Activated CD4-positive, alpha-beta T cell treated with anti-CD3 and anti-CD28 coated beads, Interleukin-2, amount 50 U/mL, for 48 hours (primary cell): ENCODE measurements at places on chromosomes 16 and 17.
A peak's percentile ranks its signal among the peaks of the same experiment; 100 is the strongest.

GRCh38 chr16:30370456-30371247 lies at the start of gene TBC1D10B:
Gene TBC1D10B, minus strand, starts transcription at chr16:30370494. Its CDS starts 311 bp downstream, at chr16:30370183.
- peak; percentile 99 for DNase-seq

DNA sequence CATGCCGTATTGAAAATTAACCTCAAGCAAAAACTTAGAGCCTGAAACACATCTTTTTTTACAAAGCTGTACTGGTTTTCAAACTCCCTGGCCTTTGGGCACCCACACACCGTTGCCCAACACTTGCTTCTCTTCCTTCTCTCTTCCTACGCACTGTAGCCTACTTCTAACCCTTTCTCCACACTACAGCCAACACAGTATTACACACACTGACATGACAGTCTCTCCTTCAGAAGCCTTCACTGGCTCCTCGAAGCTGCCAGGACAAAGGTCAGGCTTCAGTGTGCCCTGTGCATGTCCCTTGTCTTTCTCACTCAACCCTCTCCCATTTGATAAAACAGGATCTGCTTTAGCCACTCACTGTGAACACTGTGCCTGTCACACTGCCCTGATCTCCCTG lies 8.0 kb downstream of the FANCA start:
- DNase-seq, result no peak

DNA sequence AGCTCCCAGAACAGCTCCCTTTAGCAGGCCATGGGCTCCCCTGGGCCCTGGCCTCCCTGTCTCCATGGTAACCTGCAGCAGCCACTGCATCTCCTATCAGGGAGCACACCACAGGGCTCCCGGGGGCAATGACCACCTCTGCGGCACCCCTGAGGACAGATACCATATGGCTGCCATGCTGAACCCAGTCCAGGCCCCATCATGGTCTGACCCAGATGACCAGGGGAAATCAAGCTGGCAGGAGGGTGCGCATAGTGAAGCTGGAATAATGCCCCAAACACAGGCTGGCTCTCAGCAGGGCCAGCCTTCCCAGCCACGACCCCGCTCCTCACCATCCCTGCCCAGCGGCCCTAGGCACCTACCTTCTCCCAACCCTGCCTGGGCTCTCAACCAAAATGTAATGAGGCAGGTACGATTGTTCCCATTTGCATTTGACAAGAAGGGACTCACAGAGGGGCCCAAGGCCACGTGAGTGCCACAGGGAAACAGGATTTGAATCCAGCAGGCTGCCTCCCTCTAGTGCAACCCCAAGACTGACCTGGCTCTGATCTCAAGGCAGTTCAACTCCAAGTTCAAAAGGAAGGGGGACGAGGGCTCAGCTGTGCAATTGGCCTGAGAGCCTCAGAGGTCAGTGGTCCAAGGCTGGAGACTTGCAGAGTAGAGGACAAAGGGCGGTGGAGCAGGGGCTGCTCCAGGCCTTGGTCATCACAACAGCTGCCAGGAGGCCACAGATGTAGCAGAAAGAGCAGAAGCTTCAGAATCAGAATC lies 2.4 kb downstream of the RUNDC3A start:
- no peak for DNase-seq

DNA sequence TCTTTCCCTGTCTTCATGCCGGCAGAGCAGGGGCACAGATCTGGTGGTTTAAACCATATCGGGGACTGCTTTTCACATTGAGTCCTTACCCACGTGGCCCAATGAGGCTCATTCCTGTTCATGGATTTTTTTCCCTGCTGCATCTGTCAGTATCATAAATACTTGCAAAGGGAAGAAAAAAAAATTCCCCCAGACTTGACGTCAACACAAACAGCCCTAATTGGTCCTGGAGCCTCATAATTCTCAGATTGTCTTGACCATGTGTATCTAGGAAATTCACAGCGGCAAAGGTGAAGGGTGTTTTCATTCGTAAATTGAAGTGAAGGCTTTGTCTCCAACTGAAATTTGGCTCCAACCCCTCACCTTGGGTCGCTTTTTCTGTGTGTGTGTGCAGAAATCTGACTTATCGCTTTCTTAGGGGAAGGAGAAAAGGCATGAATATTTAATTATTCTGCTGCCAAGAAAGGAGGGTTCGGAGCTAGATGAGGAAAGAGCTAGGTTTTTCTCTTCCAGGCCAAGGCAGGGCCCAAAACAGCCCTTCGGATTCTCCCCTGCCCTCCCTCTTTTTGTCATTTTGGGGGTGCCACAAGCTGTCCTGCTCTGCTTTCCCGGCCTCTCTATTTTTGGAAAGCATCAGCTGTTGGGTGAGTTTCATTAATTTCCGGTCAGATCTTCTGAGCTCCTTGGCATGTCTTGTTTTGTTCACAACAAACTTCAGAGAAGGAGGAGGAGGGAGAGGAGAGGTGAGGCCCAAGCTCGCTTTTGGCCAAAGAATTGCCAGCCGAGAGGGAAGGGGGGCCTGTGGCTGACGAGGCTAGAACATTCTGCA lies 17.8 kb upstream of the CIBAR2 start:
- no peak for DNase-seq

DNA sequence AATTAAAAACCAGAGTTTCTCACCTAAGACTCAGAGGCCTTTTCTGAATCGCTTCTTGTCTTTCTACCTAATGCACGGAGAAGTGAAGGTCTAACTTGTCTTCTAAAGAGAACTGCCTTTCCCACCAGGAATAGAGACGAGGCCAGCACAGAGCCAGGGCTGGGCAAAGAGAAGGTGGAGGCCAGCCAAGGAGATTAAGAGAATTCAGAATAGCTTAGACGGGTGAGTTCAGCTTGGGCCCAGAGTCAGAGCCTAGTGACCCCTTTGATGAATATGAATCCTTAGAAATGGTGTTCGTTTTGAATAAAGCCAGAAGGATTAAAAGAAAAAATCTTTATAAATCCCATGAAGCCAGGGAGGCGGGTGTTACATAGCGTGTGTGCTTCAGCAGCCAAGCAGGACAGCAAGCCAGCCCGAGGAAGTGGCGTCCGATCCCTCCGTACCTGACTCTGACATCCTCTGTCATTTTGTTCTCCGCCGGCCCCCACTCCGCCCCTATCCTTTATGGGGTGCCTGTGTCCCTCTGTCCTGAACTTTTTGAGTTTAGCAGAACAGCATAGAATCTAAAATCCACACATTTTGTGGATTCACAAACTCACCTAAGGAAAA lies 7.4 kb downstream of the GSG1L2 start:
- no peak for DNase-seq

GRCh38 chr16:65349626-65350025 lies 227.8 kb upstream of the CDH11 start:
- DNase-seq, result no peak

- no peak for DNase-seq
Observed at GRCh38 chr17:32570081-32570396, 83.2 kb downstream of the CDK5R1 start.

DNA sequence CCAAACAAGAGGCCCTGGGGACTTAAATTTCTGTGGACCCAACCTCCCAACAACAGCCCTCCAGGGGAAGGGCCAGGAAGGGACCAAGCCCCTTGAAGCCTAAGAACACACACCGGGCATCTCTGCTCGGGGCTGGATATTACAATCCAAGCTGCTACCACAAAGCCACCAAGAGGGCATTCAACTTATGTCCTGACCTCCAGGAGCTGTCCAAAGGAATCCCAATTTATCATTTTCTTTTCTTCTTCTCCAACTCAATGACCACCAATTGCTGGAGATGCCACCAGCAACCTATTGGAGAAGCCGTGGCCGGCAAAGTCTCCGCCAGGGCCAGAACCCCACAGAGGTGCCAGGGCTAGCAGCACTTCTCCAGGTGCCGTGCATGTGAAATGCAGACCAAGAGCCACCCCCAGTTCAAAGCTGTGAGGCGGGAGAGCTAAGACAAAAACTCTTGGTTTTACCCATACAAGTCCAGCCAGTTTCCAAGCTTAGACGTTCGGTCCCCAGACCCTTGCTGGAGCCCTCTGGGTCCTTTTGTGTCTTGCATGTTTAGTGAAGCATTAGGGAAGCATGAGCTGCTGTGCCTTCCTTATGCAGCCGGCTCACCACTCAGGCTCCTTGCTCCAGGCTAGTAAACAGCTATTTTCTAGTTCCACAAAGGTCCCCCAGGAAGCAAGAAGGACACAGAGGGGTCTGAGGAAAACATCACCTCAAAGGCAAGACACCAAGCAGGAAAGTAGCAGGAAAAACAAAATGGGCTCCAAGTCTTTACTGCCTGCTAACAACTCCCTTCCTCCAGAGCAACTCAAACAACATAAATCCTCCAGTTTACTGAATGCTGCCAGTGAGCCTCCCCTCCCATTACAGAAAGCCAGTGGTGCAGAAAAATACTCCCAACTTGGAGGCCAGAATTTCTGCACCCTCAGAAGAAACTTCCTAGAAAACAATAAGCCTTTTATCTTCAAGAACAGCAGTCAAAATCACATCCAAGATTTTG lies 3.2 kb downstream of the PITPNA start:
- no peak for DNase-seq

GRCh38 chr16:1546430-1546829 lies 13.0 kb downstream of the TMEM204 start:
- DNase-seq, result no peak

GRCh38 chr16:63655846-63656245 lies 1466.0 kb downstream of the CDH11 start:
- DNase-seq, result no peak

DNA sequence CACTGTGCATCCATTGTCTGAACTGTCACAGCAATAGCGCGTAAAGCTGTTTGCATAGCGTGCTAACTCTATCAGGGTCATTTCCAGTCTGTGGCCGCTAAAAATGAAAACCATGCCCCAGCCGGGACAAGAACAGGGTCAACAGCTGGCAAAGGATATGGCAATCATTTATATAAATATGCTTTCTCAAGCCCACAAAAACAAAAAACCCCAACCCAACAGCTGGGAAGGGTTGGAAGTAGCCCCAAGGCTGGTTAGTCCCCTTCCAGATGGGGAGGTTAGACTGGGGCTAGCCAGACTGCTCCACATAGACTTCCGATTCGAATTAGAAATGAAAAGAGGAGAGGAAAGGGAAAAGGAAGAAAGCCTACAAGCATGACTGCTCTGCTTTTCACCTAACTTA lies 203.3 kb upstream of the TBX2 start:
- no peak for DNase-seq

DNA sequence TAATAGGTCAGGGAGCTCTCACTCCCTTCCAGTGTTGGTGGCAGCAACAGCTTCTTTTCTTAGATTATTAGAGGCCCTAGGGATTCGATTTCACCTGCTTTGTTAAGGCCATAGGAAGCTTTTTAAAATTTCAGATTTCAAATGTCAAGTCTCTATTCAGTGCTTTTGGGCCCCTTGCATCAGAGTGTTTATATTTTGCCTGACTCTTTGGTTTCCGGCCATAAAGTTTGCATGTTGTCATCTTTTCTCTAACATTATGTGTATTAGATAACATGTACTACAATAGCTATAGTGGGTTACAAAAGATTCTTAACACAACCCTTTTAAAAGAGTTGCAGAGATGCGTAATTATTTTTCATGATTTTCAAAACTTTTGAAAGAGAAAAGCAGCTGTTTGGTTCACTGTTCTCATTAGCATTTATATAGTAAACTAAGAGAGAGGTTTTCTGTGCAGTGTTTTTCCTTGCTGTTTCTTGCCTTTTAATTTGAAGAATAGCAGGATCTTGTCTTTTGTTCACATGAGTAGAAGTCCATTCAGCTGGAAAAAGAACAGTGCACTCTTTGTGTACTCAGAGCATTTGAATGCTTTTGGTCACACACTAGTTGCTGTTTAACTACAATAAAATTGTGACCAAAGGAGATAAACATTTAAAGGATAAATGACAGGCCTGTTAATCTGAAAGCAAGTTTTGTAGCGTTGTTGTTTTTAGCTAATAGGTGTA lies 52.5 kb downstream of the FTO start:
- no peak for DNase-seq

GRCh38 chr17:38701504-38702165 lies 3.4 kb upstream of the MLLT6 start:
- DNase-seq, result peak; percentile 88

DNA sequence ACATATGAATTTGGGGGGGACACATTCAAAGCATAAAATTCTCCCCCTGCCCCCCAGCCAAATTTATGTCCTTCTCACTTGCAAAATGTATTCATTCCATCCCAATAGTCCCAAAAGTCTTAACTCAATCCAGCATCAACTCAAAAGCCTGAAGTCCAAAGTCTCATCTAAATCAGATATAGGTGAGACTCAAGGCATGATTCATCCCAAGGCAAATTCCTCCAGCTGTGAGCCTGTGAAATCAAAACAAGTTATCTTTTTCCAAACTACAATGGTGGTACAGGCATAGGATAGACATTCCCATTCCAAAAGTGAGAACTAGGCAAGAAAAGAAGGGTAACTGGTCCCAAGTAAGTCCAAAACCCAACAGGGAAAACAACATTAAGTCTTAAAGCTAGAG lies 5.9 kb upstream of the GOSR2 start:
- no peak for DNase-seq

- DNase-seq, result peak; percentile 23
Observed at GRCh38 chr16:49854796-49855203, 1.1 kb downstream of the ZNF423 start.

GRCh38 chr16:5670198-5670597 lies 572.6 kb upstream of the EEF2KMT start:
- no peak for DNase-seq

DNA sequence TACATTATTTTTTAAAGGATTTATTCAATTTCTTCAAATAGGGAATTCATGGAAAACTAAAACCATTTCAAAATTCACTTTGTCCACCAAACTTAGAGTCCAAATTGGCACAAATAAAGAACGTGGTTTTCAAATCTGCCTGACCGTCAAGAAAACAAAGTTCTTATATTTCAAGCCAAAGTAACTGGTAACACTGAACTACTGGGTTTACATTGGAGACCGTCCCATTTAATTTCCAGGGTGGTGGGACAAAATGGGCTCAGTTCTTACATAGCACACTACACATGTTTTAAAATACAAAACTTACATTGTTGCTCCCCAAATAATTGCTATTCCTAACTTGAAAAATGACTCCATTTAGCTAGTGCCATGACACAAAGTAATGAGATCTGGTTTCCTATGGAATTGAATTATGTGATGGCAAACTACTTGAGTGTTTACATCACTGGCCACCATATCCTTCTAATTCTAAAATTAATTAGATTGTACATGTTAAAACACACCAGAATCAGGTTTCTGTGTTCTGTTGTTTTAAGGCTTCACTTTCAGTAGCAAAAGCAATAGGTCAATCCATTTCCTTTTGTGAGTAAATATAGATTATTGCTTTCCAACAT lies 6.5 kb downstream of the PSME3IP1 start:
- no peak for DNase-seq

DNA sequence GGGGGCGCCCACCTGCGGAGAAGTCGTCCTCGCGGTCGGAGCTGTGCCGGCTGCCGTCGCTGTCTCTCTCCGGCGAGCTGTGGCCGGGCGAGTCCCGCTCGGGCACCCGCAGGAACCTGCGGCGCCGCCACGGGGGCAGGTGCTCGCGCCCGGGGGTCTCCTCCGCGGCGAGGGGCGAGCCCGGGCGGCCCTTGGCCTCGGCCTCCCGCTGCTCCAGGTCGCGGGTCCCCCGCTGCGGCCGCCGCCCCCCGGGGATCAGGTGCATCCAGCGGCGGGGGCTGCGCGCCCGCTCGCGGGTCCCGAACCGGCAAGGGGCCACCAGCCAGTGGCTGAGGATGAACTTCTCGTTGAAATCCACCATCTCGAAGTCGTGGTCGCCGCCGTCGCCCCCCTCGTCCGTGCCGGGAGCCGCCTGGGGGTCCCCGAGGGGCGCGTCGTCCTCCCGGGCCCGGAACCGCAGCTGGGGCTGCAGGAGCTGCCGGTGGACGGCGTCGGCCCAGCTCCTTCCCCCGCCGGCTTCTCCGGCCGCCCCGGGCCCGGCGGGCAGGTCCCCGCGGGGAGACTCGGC lies 41.4 kb upstream of the BHLHA9 start:
- DNase-seq, result no peak

- peak; percentile 94 for DNase-seq
Observed at GRCh38 chr17:82297280-82297713, 20.1 kb downstream of the CD7 start.
